ENCODE measurements at places on chromosomes 3 and 15.
A peak's percentile ranks its signal among the peaks of the same experiment; 100 is the strongest.

DNA sequence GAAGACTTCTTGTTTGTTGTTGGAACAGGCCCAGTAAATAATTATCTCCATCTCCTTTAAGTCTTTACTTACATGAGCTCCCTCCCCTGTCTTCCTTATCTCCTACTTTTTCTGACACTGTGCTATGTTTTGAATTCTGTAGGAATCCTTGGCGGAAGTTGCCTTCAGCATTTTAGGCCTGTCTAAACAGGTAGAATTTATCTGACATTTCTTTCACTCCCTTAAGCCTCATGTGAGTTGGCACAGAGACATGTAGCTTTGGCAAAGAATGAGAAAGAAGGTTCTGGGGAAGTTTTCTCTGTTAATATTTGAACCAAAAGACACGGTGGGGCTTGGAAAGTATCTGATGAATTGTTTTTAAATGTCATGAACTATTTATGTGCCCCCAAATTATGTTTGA is 8.1 kb downstream of the MCTP2 start:
- H3K4me1 ChIP-seq = no peaks in the 10 kb centered on the region
- no peak overlapping the region for H3K27ac ChIP-seq
- peaks cover 3% of the 10 kb centered on the region for H3K27me3 ChIP-seq

- no peak overlapping the region for H3K27ac ChIP-seq
- no peaks in the 10 kb centered on the region for H3K4me1 ChIP-seq
- H3K36me3 ChIP-seq = peaks cover 35% of the 10 kb centered on the region
- H3K4me3 ChIP-seq = no peak overlapping the region
Observed at GRCh38 chr3:11346416-11346815, 74.2 kb downstream of the ATG7 start.

- no peaks in the 10 kb centered on the region for H3K36me3 ChIP-seq
- H3K4me1 ChIP-seq = peaks cover 11% of the 10 kb centered on the region
- H3K27ac ChIP-seq = no peak overlapping the region
- no peaks in the 10 kb centered on the region for H3K27me3 ChIP-seq
Observed at GRCh38 chr3:133367403-133367802, 32.5 kb upstream of the BFSP2 start.

DNA sequence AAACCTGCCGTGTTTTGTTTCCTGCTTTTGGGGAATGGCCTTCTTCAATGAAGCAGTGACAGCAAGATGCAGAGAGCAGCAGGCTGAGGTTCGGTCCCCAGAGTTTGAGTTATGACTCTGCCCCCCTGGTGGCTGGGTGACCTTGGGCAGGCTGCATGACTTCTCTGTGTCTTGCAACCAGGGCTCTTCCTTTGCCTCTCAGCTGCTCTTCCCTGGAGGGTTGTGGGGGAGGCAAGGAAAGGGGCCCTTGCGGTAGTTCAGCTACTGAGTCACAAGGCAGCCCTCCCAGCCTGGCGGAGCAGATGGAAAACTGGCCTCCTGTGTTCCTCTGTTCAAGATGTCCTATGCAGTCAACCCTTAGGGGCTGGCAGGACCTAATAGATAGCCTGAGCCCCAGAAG is 17.1 kb downstream of the CTXND1 start:
- no peak overlapping the region for H3K4me3 ChIP-seq
- H3K4me1 ChIP-seq = peaks cover 35% of the 10 kb centered on the region
- DNase-seq = peak; percentile 34
- H3K27me3 ChIP-seq = no peaks in the 10 kb centered on the region
- no peaks in the 10 kb centered on the region for H3K36me3 ChIP-seq

- H3K36me3 ChIP-seq = peaks cover 2% of the 10 kb centered on the region
- H3K27ac ChIP-seq = no peak overlapping the region
- no peak overlapping the region for H3K4me3 ChIP-seq
- no peak for DNase-seq
Observed at GRCh38 chr3:149299938-149300801, 33.3 kb downstream of the TM4SF18 start.

DNA sequence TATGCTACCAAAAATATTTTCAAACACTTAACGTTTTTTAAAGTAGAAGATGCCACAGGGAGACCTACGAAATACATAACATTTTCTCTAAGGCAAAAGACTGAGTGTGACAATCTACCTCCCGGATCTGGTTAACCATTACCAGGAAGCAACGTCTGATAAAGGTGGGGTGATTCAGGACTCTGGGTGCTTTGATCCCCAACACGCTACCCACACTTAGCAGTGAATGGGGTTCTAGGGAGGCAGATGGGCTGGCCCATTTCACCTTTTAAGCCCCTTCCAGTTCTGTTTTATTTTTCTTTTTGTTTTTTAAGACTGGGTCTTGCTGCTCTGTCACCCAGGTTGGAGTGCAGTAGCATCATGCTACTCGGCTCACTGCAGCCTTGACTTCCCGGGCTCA is 39.5 kb downstream of the EIF4E3 start:
- no peak for DNase-seq
- H3K27ac ChIP-seq = no peak overlapping the region
- peaks cover 2% of the 10 kb centered on the region for H3K27me3 ChIP-seq

- no peak overlapping the region for H3K4me3 ChIP-seq
- no peak for DNase-seq
- no peak overlapping the region for H3K27ac ChIP-seq
Observed at GRCh38 chr15:73048624-73049295, 3.5 kb upstream of the NEO1 start.

DNA sequence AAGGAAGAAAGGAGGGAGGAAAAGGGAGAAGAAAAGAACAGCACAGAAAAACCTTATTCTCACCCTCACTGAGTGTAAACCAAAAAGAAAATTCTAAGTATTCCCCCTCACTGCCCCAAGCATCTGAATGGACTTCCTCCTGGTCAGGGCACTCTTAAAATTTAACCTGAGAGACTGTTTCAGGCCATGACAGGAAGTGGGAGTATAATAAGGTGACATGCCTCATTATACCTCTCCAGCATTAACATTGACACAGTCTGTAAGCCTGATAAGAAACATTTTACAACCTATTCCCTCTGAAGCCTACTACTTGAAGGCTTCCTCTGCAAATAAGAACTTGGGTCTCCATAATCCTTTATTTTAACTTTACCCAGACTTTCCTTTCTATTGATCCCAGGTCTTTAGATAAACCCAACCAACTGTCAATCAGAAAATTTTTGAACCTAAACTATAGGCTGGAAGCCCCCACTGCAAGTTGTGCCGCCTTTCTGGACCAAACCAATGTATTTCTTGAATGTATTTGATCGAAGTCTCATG is 41.7 kb downstream of the SLCO2A1 start:
- no peak overlapping the region for H3K4me3 ChIP-seq
- H3K27ac ChIP-seq = peak overlapping the region; percentile 79
- no peaks in the 10 kb centered on the region for H3K27me3 ChIP-seq
- no peaks in the 10 kb centered on the region for H3K36me3 ChIP-seq
- H3K4me1 ChIP-seq = peaks cover 20% of the 10 kb centered on the region

DNA sequence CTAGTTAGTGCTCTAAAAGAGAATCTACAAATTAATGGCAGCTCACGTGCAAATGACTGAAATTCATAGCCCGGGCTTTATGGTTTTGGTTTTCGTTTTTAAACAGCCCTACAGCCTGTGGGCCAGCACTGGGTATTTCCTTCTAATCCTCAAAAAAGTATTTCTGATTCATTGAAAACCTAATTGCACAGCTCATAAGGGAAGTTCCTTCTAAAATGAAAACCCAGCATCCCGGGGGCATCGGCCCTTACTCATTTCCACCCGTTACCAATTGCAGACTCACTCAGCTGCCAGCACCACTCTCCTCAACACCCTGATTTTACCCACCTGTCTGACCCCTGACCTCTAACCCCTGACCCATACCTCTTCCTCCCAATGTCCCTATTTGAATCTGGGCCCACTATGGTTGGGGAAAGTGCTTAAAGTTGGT is 59.5 kb upstream of the ZNF148 start:
- H3K27me3 ChIP-seq = no peaks in the 10 kb centered on the region
- H3K4me3 ChIP-seq = no peak overlapping the region
- no peak for DNase-seq
- no peaks in the 10 kb centered on the region for H3K36me3 ChIP-seq

DNA sequence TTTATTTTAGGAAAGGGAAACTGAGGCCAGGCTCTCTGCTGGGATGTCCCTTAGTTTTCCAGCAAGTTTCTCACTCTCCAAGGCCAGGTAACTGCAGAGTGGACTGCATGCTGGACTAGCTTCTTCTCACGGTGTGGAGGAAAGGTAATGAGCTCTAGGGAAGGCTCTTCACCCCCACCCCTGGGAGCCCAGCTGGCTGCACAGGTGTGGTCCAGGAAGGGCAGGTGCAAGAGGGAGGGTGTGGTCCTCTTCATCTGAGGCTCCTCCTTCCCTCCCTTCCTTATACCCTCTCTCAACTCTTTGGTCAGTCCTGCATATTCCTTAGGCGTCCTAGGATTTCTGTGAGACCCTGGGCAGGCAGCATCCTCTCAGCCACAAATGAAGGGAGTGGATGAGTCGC is 33.9 kb downstream of the RNU5B-1 start:
- H3K27me3 ChIP-seq = no peaks in the 10 kb centered on the region
- no peak for DNase-seq
- peaks cover 5% of the 10 kb centered on the region for H3K36me3 ChIP-seq
- peaks cover 86% of the 10 kb centered on the region for H3K4me1 ChIP-seq
- peak overlapping the region; percentile 6 for H3K4me3 ChIP-seq

DNA sequence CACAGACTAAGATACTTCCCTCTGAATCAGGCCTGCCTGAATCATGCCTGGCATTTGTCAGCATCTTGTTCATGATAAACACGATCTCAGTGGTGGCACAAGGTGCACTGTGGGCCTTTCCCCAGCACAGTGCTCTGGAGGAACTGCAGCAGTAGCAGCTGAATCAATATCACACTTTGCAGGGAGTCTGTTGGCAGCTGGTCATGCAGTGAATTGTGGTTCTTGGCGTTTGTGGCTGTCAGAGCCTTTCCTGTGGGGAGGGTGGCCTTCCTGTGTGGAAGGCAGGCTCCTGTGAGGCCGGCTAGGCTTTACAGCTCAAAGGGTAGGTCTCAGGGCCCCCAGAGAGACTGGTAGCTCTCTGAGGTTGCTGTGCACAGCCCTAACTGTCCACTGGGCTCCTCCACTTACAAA is 54.4 kb upstream of the TLE3 start:
- no peak overlapping the region for H3K4me3 ChIP-seq
- H3K4me1 ChIP-seq = peaks cover 33% of the 10 kb centered on the region
- peaks cover 25% of the 10 kb centered on the region for H3K27me3 ChIP-seq
- no peaks in the 10 kb centered on the region for H3K36me3 ChIP-seq

GRCh38 chr3:149095487-149095886 is 9.2 kb upstream of the HLTF start:
- H3K4me3 ChIP-seq = no peak overlapping the region
- no peak overlapping the region for H3K27ac ChIP-seq
- no peaks in the 10 kb centered on the region for H3K4me1 ChIP-seq
- no peaks in the 10 kb centered on the region for H3K27me3 ChIP-seq

DNA sequence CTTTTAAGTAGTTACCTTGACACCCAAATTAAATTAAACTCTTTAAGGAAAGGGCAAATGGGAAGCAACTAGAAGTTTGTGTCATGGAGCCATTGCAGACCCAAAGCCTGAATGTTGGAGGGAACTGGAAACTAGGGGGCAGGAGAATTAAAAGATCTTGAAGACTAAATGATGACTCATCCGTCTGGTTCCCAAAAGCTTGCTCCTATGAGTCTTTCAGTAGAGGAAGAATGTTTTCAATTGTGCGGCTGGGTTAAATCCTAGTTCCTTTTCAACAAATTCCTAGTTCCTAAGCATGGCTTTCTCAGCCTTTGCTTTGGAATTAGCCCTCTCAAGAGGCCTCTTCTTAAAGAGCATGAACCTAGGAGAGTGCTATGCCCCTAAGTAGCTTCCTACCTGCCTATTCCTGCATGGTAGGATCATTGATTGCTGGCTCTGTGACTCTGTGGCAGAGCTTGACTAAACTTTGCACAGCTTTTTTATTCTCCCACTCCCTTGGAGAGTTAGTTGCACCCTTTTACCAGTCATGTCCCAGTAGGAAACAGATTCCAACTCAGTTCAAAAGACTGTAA is 17.7 kb downstream of the CLEC3B start:
- H3K27me3 ChIP-seq = peaks cover 19% of the 10 kb centered on the region
- H3K36me3 ChIP-seq = no peaks in the 10 kb centered on the region
- no peak overlapping the region for H3K4me3 ChIP-seq

DNA sequence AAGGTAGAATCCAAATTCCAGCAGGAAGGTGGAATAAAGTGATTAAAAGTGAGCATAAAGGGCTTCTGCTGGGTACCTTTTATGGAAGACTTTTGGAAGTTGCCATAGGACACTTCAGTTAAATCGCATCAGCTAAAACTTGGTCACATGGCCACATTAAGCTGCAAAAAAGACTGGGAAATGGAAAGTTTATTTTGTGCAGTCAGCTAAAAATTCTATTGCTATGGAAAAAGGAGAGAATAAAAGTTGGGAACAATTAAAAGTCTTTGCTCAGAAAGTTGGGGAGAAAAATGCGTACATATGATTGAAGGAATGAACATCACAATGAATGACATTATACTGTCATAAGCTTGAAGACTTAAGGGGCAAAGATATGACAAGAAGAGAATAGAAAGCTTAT is 49.3 kb downstream of the FGF7 start:
- no peaks in the 10 kb centered on the region for H3K27me3 ChIP-seq
- DNase-seq = no peak
- no peaks in the 10 kb centered on the region for H3K36me3 ChIP-seq
- H3K4me3 ChIP-seq = no peak overlapping the region
- H3K27ac ChIP-seq = no peak overlapping the region

GRCh38 chr3:155676252-155676981 is 68.5 kb downstream of the PLCH1 start:
- no peak for DNase-seq
- no peaks in the 10 kb centered on the region for H3K27me3 ChIP-seq
- H3K36me3 ChIP-seq = no peaks in the 10 kb centered on the region

DNA sequence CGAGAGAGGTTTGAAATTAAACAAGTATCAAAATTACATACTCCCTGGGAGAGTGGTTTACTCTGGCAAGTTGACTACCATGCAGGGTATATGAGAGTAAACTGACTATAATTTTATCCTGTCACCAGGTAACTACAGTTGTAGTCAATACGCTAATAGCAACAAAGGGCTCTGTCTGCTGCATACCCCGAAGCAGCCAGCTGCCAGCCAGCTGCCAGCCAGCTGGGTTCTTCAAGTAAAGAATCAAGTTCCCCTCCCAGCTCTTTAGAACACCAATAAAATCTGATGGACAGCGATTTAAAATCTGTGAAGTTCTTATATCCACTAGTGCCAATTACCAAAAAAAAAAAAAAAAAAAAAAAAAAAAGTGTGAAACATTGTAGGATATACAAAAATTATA is 417.7 kb upstream of the CFAP20DC start:
- no peak overlapping the region for H3K27ac ChIP-seq
- DNase-seq = no peak
- no peaks in the 10 kb centered on the region for H3K27me3 ChIP-seq
- no peaks in the 10 kb centered on the region for H3K36me3 ChIP-seq
- H3K4me1 ChIP-seq = peaks cover 6% of the 10 kb centered on the region
- H3K4me3 ChIP-seq = no peak overlapping the region

- no peak overlapping the region for H3K27ac ChIP-seq
- H3K27me3 ChIP-seq = no peaks in the 10 kb centered on the region
- DNase-seq = no peak
- no peaks in the 10 kb centered on the region for H3K4me1 ChIP-seq
- H3K36me3 ChIP-seq = peaks cover 10% of the 10 kb centered on the region
- no peak overlapping the region for H3K4me3 ChIP-seq
Observed at GRCh38 chr3:135649361-135649760, 316.2 kb upstream of the PPP2R3A start.

All from neural crest cell (in vitro differentiated cells).